ENCODE measurements at places on chromosomes 7 and 10. TPM values are rescaled to one million over a fixed set of nuclear protein-coding genes. Genes with fewer than 3 reads are reported as not detected.

GRCh38 chr10:2445370-2445769 is 622.0 kb upstream of the PFKP start:
- DNase-seq, result no peak

HTRA1 gene
- 42.1 TPM for total RNA-seq

GRCh38 chr7:151505836-151506468 is 13.7 kb downstream of the RHEB start:
- no peak for DNase-seq

DNA sequence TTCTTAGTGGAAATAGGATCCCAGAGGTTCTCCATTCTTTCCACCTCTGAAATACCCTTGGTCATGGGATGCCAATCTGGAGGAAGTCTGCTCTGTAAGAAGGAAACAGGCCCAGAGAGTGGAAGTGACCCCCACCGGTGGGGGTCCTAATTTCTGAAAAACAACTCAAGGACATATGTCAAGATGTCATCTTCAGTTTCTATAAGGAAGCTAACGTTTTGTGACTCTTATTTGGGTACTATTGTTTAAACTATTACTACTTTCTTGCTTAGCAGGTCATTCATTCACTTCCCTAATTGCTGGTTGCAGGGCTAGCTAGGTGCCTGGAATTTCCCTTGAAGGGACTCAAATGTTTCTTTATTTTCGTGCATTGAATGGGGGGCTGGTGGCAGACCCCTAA is 1.9 kb upstream of the ZNF775 start:
- no peak for DNase-seq

CTBP2 gene
- total RNA-seq, result 82.7 TPM

- DNase-seq, result no peak
These were observed 285.1 kb upstream of the PHF14 start for GRCh38 chr7:10688544-10688943.

ADCY1 gene
- total RNA-seq, result not detected

DNA sequence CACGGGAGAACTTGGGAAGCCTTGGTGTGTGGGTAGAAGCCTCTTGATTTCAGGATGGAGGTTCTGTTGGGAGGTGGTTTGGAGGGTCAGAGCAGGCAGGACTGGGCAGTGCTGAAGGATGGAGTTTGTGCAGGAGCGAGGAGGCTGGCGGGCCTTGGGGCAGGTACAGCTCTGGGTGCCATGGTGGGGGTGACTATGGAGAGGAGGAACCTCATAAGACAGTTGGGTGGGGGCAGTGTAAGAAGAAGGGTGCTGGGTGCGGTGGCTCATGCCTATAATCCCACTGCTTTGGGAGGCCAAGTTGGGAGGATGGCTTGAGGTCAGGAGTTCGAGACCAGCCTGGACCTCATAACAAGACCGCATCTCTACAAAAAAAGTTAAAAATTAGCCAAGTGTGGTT is 54.7 kb upstream of the GTF2IRD1 start:
- no peak for DNase-seq

HMX3 gene
- total RNA-seq, result not detected

DNA sequence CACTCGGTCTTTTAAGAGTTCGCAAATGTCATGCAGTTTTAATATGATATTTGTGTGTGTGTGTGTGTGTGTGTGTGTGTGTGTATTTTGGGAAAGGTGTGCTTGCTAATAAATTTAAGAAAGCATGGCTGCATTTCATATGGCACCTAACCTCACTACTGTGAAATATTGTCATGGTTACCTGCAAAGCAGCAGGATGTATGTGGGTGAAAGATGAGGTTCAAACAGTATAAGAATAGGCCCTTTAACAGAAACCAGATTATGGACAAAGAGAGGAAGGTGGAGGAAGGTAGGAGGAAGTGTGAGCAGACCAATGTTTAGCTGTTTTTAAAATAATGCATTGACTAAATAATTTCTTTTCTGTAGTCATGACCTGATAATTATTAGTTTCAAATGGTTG is 73.5 kb upstream of the CACNA2D1 start:
- no peak for DNase-seq

- no peak for DNase-seq
These were observed 33.8 kb downstream of the SPAG6 start for GRCh38 chr10:22379059-22379458.

SVIL gene
- 59.4 TPM for total RNA-seq

KIAA1549 gene
- 0.58 TPM for total RNA-seq

DNA sequence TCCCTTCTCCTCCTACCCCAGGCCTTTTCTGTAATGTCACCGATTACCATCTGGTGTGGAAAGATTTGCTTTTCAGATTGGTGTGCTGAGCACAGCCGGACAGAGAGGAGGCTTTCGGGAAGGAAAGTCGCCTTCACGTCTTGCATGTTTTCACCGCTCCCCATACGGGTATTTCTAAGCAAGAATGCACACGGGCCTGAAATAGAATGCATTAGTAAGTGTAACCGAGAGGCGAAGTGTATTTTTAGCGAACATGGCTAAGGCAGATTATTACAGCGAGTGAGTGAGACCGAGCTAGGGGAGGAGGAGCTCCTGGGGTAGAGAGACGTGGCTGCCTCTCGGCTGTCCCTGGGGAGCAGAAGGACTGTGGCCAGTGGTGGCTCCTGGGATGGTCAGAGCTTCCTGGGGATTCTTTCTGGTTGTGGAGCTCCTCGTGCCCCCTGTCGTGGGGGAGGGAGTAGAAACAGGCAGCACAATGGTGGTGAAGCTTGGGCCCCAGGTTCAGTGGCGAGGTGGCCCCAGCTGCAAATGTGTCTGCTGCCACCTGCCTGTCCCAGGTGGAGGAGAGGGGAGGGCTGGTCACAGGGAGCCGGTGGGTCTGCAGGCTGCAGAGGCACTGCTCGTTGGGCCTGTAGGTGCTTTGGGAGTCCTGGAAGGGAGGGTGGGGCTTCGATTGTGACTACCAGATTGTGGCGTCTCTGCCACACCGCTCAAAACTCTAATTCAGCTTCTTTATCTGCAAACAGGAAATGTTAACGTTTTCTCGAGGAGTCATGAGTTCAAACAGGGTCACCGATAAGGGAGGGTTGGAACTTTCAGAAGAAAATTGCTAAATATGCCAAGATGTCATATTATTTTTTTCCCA is 135.8 kb downstream of the CAMK1D start:
- DNase-seq, result no peak

All from Caki2 (cell line).